ENCODE measurements at places on chromosomes 16 and 17. TPM values are rescaled to one million over a fixed set of nuclear protein-coding genes. Genes with fewer than 3 reads are reported as not detected.

- DNase-seq: no peak
- no peaks in the 10 kb centered on the region for H3K36me3 ChIP-seq
- no peaks in the 10 kb centered on the region for H3K4me1 ChIP-seq
- H3K4me3 ChIP-seq: no peak overlapping the region
- no peak overlapping the region for H3K27ac ChIP-seq
Measured at GRCh38 chr16:48235058-48235555, 9.0 kb upstream of the LONP2 start.

DNA sequence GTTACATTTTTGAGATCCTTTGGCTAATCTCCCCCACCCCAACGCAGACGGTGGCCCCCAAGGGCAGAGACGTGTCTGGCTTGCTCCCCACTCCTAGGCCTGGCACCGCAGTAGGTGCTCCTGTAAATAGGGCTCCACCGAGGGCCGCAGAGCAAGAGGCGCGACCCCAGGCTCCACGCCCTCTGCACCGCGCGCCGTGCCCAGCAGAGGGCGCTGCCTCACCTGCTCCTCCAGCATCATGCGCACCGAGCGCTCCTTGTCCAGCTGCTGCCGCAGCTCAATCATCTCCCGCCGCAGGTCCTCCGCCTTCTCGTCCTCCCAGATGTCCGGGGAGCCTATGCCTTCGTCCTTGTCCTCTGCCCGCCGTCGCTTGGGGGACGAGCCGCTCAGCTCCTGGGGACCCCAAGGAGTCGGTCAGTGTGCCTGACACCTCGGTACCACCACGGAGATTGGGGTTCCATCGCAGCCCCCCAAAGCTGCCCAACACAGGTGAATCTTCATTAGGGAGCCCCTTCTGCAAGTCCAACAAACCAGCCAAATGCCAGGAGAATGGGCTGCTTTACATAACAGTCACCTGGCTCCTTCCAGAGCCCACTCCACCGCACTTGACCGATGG lies 11.2 kb downstream of the TFAP4 start:
- H3K36me3 ChIP-seq: no peaks in the 10 kb centered on the region
- H3K27ac ChIP-seq: no peak overlapping the region
- H3K27me3 ChIP-seq: no peaks in the 10 kb centered on the region
- no peaks in the 10 kb centered on the region for H3K4me1 ChIP-seq
- no peak overlapping the region for H3K4me3 ChIP-seq

DNA sequence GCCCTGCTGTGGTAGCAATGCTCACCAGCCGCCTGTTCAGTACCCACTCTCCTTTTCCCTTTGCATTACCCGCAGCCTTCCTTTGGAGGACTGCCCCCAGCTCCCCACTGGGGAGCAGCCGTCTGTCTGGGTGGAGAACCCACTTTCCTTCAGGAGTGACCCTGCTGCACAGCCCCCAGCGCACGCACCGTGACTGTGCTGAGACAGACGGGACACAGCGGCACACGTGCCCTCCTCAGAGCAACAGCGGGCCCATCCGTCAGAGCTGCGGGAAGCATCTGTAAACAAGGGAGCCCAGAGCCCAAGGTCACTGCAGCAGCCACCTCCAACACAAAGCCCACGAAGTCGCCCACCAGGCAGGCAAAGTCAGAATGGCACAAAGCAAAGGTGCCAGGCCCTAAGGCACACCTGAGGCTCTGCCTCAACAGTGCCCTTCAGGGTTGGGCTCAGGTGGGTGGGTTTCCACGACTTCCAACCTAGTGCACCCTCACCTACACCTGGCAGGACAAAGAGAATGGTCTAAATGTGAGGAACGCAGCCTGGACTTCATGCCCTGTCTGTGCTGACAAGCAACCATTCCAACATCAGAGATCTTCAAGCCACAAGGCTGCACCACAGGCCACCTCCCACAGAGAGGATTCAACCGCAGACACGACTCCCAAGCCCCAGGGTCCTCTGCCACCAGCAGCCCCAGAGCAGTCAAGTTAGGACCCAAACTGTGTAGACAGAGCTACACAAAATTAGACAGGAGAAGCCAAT lies 9.9 kb downstream of the AXIN1 start:
- H3K4me3 ChIP-seq: no peak overlapping the region
- H3K27me3 ChIP-seq: no peaks in the 10 kb centered on the region
- no peak overlapping the region for H3K27ac ChIP-seq
- peaks cover 2% of the 10 kb centered on the region for H3K4me1 ChIP-seq
- DNase-seq: no peak

DNA sequence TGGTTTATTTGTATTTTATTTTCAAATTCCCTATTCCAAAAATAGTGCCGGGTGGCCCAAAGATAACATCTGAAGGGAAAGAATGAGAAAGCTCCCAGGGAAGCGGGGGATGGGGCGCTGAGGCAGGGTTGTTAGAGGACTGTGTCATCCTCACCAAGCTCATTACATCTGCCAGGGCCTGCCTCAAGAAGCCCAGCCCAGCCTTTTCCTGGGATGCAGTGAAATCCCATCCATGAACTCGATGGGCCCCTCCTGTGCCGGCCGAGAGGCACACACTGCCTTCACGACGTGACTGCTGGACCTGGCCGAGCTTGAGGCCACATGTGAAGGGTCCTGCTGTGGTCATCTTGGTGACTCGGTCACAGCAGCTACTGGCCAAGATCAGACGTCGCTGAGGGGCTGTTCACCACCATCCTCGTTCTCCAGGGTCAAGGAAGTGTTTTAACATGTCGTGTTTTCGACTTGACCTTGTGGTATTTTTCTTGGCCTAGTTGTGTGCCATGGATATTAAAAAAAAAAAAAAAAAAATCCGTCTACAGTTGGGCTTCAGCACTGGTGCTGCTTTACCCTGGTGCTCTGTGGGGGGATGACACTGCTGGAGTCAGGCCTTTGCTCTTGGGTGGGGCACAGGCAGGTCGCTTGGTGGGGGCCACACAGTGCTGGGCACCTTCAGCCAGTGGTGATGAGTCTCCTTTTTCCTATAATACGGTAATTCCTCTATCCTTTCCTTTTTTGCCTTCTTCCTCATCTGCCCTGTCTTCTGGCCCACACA lies 4.9 kb downstream of the TIMM22 start:
- H3K36me3 ChIP-seq: peaks cover 29% of the 10 kb centered on the region
- DNase-seq: no peak
- no peak overlapping the region for H3K4me3 ChIP-seq
- no peak overlapping the region for H3K27ac ChIP-seq

The C17orf78 gene
- total RNA-seq: not detected

The FOXJ1 gene
- 6.8 TPM for total RNA-seq

DNA sequence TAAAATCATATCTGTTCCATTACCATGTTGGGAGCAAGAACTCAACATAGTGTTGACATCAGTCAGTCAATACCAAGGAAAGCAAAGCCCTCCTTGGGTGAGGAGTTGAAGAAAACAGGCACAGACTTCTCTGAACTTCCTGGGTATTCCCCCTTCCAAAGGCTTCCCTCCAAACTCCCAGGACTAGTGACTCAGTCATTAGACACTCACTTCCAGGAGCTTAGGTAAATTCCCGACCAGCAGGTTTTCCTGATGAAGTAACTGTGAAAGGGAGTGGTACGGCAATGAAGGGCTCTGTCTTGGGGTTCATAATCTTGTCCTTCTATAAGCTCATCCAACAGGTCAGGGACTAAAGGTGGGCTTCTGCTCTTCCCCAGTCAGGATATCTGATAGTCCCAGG lies 293.8 kb upstream of the AXIN2 start:
- DNase-seq: no peak
- no peak overlapping the region for H3K27ac ChIP-seq
- no peaks in the 10 kb centered on the region for H3K27me3 ChIP-seq
- H3K4me1 ChIP-seq: no peaks in the 10 kb centered on the region

DNA sequence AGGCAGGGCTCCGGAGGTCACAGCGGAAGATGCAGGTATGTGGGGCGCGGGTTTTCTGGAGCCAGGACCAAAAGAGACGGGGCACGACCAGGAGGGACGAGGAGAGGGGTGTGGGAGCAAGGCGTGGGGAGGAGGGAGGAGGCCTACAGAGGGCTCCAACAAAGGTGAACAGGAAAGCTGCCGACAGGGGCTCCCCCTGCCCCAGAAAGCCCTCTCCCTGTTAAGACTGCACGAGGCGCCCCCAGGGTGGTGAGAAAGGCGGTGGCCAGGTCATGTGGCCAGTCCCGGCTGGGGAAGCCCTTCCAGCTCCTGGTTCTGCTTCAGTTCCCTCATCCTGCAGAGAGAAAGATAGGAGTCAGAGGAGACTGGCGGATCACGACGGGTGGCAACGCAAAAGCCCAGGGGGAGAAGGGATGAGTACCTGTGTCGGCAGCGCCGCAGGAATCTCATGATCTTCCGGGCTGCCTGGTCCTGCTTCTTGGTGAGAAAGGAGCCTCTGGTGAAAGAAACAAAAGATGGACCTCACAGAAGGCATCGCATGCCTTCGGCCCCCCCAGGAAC lies 949 bp upstream of the SPAG7 start:
- peak; percentile 63 for DNase-seq
- no peaks in the 10 kb centered on the region for H3K27me3 ChIP-seq
- H3K4me1 ChIP-seq: peaks cover 3% of the 10 kb centered on the region
- peak overlapping the region; percentile 58 for H3K4me3 ChIP-seq

The SHMT1 gene
- 162 TPM for total RNA-seq

The SERPINF2 gene
- total RNA-seq: 30.6 TPM

DNA sequence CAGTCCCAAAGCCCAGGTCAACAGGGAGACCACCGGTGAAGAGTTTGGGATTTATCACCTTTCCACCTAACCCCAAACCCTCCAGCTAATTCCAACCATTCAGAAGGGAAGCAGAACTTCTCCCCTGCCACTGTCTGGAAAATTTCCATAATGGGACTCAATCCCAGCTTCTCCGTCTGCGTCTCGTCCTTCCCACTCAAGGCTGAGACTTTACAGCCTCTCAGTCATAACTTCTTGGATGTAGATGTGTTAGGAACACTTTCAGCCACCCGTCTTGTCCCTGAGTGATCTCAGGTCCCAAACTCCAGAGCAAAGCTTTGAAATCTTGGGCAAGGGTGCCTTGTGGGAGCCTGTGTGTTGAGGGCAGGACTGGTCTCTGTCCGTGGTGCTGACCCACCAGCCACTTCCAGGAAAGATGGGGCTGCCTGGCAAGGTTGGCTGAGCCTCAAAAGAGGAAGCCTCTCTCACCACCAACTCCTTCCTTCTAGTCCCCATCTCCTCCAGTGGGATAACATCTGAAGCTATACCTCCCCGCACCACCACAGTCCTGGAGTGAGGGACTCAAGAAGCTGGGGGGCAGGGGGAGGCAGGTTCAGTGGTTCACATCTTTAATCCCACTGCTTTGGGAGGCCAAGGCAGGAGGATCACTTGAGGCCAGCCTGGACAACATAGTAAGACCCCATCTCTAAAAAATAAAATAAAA lies 9.3 kb downstream of the GAS2L2 start:
- H3K4me1 ChIP-seq: no peaks in the 10 kb centered on the region
- peaks cover 13% of the 10 kb centered on the region for H3K27me3 ChIP-seq
- peak; percentile 70 for DNase-seq
- no peak overlapping the region for H3K4me3 ChIP-seq

DNA sequence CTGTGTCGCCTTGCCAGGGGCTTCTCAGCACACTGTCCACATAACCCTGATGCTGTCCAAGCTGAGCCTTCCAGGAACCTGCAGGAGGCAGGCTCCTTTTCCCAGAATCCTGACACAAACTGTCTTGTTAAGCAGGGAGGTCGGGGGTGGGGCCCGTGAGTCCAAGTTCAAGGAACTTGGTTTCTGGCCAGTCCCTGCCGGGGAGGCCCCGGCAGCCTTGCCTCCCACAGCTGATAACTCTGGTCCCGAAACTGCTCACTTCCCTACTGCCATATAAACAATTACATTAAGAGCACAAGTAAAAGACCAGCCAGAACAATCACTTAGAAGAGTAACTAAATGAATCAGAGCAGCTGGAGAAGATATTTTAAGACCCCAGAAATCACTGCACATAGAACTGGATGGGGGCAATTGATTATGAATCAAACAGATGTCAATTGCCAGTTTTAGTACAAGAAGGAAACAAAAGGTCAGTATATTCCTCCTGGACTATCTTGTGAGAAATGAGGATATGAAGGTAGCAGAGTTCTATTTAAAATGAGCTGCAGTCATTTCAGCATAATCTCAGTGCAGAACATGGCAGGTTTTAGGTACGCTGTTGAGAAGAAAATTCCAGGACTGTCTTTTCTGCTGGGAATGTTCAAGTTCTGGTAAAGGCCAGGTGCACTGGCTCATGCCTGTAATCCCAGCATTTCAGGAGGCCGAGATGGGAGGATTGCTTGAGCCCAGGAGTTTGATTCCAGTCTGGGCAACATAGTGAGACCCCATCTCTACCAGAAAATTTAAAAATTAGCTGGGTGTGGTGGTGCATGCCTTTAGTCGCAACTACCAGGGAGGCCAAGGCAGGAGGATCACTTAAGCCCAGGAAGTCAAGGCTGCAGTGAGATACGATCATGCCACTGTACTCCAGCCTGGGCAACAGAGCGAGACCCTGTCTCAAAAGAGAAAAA lies 169.8 kb downstream of the PITPNC1 start:
- H3K27me3 ChIP-seq: no peaks in the 10 kb centered on the region
- no peaks in the 10 kb centered on the region for H3K4me1 ChIP-seq
- H3K27ac ChIP-seq: no peak overlapping the region
- H3K4me3 ChIP-seq: no peak overlapping the region
- H3K36me3 ChIP-seq: no peaks in the 10 kb centered on the region

DNA sequence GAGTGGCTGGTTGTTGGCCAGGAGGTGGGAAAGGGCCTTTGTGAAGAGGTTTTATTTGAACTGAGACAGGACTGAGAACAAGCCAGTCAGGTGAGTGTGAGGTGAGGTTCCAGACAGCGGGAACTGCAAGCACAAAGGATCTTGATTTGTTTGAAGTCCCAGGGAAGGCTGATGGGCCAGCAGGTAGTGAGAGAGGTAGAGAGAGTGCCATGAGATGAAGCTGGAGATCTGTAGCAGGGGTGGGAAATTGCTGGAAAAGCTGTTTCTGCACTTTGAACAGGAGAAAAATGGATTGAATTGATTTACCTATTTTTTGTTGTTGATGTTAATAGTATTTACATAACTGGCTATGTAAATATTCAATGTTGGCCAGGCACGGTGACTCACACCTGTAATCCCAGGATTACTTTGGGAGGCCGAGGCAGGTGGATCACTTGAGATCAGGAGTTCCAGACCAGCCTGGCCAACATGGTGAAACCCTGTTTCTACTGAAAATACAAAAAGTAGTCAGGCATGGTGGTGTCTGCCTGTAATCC lies 7.7 kb upstream of the DCTPP1 start:
- H3K27me3 ChIP-seq: no peaks in the 10 kb centered on the region
- H3K27ac ChIP-seq: no peak overlapping the region
- H3K36me3 ChIP-seq: no peaks in the 10 kb centered on the region
- no peak overlapping the region for H3K4me3 ChIP-seq
- no peak for DNase-seq

DNA sequence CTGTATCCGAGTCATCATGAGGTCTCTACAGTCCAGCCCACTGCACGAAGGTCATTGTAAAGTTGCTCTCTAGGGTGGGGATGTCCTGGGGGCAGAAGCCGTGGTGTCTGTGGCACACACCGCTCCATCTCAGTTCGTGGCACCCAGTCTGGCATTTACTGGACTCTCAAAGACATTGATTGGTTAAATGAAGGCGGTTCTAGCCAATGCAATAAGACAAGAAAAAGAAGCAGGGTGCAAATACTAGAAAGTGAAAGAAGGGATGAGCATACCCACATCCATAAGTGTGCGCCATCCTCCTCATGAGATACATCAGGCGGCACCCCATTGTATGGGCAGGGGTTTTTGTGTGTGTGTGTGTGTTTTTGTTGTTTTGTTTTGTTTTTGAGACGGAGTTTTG lies 10.7 kb upstream of the ATP2A3 start:
- H3K27me3 ChIP-seq: no peaks in the 10 kb centered on the region
- no peaks in the 10 kb centered on the region for H3K4me1 ChIP-seq
- no peaks in the 10 kb centered on the region for H3K36me3 ChIP-seq
- H3K27ac ChIP-seq: no peak overlapping the region
